RCC 7860 (cell line): ENCODE measurements at places on chromosomes 16 and 17.

DNA sequence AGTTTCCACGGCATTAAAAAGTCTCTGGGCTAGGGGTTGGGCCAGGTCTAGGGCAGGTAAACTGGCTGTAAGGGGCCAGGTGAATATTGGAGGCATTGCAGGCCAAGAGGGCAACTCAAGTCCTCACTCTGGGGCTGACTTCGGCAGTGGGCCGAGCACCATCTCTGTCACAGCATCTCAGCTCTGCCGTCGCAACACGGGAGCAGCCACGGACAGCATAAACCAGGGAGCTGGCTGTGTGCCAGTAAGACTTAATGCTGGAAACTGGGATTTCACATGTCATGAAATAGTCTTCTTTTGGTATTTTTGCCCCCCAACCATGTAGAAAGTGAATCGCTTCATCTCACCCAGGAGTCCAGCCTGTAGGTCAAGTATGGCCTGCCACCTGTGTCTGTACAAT lies 12.6 kb upstream of the LGALS9 start:
- DNase-seq, result no peak

GRCh38 chr16:88007321-88007731 lies 56.1 kb downstream of the BANP start:
- no peak for DNase-seq

DNA sequence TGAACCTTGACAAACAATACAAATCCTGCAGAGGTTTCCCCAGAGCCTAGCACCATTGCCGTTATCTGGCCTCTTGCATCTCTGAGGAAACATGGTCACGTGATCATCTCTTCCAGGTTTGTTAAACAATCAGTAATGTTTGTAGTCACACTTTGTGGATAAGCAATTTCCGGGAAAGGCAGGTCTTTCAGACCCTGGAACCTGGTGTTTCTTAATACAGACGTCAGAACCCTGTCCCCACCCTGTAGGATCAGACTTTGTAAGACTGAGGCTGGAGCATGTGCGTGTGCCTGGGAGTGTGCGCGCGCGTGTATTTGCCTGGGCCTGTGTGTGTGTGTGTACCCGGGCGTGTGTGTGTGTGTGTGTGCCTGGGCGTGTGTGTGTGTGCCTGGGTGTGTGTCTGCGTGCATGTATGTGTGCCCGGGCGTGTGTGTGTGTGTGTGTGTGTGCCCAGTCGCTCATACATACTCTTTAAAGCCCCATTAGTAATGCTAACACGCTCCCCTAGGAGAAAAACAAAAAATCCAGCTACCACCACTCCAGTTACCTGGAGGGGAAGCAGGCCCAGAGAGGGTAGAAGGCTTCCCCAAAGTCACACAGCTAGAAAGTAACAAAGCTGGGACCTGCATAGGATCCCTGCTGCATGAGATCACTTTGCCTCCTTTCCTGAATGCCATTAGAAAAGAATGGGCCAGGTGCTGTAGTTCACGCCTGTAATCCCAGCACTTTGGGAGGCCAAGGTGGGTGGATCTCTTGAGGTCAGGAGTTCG lies 5.3 kb downstream of the CTNS start:
- DNase-seq, result no peak

DNA sequence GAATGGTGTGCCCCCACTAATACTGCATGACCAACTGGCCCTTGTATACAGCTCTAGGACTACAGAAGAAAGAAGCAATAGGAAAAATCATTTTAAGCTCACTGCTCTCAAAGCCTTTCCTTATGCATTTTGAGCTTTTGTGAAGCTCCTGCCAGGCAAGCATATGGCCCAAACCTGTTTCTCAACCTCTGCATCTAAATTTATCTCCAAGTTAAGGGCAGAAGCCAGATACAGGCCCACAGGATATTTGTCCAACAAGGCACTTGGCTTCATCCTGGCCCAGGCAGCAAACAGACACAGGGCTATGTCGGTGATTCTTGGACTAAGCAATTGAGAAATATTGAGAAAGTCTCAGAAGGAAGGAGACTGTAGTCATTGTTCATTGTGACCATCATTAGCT lies 43.9 kb downstream of the CCT6B start:
- no peak for DNase-seq

- no peak for DNase-seq
Observed at GRCh38 chr17:50099003-50099402, 3.9 kb downstream of the PDK2 start.

DNA sequence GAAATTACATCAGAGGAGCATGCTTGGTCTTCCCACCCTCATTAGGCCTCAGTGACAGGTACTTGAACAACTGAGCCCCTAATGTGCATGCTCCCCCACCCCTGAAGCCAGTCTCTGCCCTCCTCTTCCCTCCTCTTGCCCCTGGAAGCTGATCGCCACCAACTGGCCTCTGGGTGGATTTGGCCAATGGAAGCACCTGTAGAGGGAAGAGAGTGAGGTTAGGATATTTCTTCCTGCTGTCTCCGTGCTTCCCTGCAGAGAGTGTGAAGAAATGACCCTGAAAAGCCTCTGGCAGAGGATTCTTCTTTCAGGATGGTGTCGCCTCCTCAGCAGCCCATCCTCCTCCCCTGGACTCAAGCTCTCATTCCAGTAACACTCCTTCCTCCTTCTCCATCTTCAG lies 5.9 kb upstream of the CBLN1 start:
- no peak for DNase-seq

GRCh38 chr16:64096689-64097088 lies 1025.2 kb downstream of the CDH11 start:
- DNase-seq, result no peak

DNA sequence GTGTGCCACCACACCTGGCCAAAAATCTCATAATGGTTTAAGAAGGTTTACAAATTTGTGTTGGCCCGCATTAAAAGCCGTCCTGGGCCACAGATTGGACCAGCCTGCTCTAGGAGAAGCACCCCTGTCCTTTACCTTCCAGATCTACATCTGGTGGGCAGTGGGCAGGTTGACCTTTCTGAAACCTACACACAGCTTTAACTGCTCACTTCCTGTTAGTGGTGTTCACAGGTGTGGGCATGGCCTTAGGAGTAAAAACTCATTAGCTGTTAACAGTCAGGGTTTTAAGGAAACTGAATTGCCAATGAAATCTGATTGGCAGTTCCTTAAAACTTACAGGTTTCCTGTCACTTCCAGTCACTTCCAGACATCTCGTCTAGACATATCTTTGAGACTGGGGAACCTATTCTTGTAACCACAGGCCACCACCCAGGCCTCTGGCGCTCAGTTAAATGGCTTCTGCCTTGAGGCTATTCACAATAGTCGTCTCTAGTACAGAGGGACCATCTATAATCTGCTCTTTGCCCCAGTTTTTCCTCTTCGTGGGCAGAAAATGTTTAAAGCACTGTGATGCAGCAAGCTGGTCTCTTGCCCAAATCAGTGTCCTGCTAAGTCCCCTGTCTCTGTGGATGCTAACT lies 29.3 kb downstream of the GNGT2 start:
- no peak for DNase-seq

- DNase-seq, result no peak
Observed at GRCh38 chr17:13200671-13201070, 182.8 kb upstream of the ELAC2 start.

- DNase-seq, result peak; percentile 92
Observed at GRCh38 chr17:1516388-1517161, at the start of gene INPP5K. Gene INPP5K, minus strand, starts transcription at chr17:1516612. Its CDS starts 113 bp downstream, at chr17:1516499.

DNA sequence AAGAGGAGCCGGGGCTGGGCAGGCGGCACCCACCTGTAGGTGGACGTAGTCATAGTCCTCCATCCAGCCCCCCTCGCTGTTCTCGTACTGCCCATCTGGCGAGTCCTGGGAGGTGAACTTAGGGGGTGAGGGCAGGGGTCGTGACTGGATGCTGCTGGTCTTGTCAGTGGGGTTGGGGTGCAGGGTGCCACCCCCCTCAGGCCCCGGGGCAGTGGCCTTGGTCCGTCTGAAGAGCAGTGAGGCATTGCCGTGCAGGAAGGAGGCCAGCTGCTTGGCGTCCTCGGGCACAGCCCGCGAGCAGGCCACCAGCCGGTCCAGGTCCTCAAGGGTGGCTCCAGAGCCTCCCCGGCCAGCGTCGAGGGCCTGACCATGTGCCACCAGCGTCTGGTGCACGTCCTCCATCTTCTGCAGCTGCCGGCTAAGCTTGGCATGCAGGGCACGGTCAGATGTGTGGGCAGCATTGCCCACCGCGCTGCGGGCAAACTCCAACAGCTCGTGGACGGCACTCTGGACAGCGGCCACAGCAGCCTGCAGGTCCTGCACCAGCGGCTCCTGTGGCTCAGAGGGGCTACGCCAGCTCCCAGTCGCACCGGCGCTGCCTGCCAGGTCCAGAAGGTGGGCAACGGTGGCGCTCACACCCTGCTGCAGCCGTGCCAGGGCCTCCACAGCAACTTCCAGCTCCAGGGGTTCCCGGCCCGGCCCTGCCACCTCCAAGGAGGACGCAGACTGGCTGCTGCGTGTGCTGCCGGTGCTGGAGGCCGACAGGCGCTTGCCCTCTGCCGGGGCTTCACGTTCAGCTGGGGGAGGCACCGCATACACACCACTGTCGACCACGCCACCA lies 16.3 kb downstream of the CTRB1 start:
- DNase-seq, result no peak

DNA sequence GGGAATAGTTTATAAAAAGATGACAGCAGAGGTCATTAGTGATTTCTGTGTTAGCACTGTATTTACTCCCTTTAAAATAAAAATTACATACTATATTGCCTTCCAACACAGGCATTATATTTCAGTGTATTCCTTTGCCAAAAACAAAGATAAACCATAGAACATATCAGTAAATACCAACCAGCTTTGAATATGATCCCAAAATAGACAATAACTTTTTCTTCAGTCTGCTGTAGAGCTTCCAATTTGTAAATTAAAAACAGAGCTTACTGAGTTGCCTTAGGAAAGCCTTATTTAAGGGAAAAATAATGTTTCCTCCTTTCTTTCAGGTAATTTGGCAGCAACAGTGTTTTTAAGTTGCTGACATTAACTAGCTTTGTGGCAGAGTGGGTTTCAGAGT lies 352.1 kb upstream of the TBX2 start:
- no peak for DNase-seq

- DNase-seq, result peak; percentile 6
Observed at GRCh38 chr16:84024854-84025253, 17.7 kb downstream of the SLC38A8 start.

GRCh38 chr16:28924399-28924761 lies 658 bp downstream of the RABEP2 start:
- no peak for DNase-seq

DNA sequence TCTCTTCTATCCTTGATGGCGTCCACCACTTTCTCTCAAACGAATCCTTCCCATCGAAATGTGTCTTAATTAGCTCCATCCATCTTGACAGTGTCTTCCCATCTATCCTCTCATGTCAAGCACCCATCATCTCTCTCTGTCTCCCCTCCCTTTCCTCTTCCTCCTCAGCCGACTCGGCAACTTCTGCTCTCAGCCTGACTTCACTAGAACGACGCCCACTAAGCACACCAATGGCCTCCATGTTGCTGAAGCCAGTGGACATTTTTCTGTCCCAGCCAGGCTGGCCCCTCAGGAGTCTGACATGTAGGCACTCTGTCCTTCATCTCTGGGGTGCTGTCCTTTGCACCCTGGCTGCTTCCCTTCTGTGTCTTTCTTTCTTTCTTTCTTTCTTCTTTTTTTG lies 2.5 kb upstream of the SPATA20 start:
- no peak for DNase-seq

DNA sequence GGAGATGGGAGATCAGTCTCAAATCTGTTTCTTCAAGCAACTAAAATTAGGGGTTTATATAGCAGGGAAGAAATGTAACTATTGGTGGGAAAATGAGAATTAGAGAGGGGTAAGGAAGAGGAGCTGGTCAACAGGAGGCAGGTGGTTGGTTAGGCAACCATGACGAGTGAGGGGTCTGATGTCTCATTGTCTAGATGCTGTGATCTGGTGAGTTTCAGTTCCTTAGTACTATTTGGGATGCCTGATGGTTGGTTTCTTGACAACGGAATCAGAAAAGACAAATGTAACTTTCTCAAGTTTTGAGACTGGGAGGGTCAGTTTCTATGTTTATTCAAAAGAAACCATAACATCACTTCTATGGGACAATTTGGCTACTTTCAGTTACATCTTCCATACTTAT lies 415.3 kb upstream of the C16orf82 start:
- DNase-seq, result no peak

GRCh38 chr16:85851034-85851785 lies 47.8 kb upstream of the IRF8 start:
- no peak for DNase-seq

DNA sequence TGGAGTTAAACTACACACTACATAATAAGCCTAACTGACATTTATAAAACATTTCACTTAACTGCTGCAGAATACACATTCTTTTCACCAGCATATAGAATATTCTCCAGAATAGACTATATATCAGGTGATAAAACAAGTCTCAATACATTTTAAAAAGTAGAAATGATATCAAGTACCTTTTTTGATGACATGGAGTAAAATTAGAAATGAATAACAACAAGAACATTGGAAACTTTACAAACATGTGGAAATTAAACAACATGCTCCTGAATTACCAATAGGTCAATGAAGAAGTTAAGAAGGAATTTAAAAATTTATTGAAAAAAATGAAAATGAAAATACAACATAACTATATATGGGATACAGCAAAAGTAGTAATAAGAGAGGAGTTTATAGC lies 47.5 kb upstream of the CES5A start:
- DNase-seq, result no peak

GRCh38 chr17:32484041-32484461 lies 2.7 kb upstream of the CDK5R1 start:
- no peak for DNase-seq

DNA sequence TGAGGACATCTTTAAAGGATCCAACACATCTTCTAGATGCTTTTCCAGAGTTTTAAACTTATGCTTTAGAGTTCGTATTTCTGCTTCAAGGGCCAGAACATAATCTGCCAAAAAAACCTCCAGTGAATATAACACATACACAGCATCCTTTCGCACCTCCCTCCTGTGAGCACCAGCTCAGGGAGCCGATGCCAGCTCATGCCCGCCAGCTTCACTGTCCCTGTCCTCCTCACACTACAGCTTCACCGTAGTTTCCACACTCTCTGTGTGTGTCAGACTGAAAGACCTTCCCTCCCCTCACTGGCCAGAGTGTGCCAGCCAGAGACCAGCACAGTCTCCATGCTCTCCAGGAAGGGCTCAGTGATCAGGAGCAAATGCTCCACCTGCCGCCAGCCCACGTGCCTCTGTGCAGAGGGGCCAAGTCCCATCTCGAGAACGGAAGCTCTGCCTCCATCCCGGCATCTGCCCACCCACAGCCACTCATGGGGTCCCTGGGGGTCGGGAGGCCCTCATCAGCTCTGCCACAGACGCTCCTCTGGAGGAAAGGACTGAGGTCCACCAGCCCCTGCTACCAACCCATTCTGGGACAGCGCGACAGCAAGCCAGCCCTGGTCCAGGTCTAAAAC lies 40.8 kb downstream of the CCDC57 start:
- no peak for DNase-seq

DNA sequence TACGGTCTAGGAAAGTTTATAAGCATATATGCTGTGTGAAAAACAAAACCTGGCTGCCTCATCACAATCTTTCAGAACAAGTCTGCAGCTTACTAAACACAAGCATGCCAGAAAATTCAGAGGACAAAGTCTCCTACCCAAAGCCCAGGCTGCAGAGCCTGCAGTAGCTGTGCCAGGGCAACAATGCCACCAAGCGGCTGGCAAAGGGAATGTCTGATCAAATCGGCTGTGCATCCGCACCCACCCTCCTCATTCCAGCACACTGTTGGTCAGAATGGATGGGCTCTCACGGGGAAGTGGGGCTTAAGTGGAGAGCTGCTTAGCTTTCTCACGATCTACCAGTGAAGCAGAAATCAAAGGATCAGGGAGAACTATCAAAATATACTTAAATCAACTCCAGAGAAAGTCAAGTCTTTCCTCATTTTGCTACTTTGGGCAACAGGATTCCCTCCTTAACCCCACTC lies 73.5 kb downstream of the CYTH1 start:
- peak; percentile 69 for DNase-seq

GRCh38 chr16:28301620-28302019 lies 9.3 kb downstream of the SBK1 start:
- DNase-seq, result no peak
